HS-5 (cell line): ENCODE measurements at places on chromosomes 2 and 18.

DNA sequence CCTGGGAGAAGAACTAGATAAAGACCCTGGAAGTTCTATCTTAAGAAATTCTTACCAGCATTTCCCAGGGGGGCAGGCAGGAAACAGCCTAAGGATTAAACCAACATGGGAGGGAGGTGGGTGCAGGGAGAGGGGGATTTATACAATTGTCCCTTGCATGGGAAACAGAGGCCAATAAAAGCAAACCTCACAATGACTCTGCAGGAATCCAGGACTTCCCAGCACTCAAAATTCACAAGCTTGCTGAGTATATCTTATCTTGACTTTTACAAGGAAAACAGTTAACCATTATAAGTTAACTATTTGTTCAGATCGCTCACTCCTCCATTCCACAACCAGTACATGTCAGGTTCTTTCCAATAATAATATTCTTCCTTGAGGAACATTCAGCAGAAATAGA lies 241.3 kb downstream of the MREG start:
- no peak for DNase-seq

DNA sequence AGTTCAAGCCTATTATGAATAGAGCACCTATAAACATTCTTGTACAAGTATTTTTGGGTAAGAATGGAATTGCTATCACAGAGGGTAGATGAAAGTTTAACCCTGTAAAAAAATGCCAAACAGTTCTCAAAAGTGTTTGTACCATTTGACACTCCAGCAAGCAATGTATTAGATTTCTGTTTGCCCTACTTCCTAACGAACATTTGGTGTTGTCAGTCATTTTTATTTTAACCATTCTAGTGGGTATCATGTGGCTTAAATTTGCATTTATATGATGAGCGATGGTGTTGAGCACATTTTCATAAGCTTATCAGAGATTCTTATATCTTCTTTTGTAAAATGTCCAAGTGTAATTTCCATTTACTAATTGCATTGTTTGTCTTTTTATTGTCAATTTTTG lies 608.2 kb upstream of the ACVR2A start:
- no peak for DNase-seq

DNA sequence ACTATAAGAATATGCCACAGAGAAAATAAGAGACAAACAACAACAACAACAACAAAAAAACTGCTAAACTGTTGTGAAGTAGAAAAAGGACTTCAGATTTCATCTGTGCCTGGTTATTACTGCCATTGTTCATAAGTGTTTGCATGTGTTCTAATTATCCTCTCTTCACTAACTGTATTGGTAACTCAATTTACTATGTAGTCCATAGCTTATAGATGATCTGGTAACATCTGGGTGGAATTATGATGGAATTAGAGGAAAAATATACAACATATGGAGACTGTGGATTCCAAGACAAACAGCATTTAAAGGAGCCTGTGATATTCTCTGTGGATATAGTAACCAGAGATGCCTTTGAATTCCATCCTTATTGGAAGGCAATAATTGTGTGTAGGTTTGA lies 1891.5 kb upstream of the PIK3C3 start:
- no peak for DNase-seq

DNA sequence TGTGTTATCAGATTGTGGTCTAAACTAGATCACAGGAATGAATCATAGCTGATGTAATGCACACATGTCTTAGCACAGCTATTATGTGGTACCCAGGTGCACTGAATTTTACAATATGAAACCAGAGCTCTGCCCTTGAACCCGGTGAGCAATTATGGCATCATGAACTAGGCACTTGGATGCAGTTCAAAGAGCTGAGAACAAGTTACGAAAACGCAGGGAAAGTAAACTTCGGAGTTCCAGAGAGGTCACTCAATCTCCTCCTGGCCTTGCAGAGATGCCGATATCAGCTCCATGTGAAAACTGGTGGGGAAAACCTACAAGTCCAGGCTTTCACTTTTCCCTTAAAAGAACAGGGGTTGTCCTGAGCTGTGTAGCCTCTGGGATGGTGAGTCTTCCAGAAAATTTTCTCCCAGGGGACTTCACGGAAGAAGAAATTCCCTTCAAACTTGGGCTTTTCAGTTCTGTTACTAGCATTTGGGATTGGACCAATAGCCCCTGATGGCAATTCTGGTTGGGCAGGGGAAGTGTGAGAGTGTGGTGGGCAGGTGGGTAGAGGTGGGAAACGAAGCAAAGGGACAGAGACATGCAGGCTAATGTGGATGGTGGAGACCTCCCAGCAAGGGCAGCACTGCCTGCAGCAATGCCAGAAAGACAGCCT lies 71.1 kb upstream of the SH3BP4 start:
- peak; percentile 99 for DNase-seq

- no peak for DNase-seq
Measured at GRCh38 chr2:45891719-45892424, 240.4 kb downstream of the PRKCE start.

GRCh38 chr2:10786240-10786982 lies 26.2 kb downstream of the PDIA6 start:
- DNase-seq = no peak

- no peak for DNase-seq
Measured at GRCh38 chr2:191927991-191928390, 81.1 kb upstream of the CAVIN2 start.

DNA sequence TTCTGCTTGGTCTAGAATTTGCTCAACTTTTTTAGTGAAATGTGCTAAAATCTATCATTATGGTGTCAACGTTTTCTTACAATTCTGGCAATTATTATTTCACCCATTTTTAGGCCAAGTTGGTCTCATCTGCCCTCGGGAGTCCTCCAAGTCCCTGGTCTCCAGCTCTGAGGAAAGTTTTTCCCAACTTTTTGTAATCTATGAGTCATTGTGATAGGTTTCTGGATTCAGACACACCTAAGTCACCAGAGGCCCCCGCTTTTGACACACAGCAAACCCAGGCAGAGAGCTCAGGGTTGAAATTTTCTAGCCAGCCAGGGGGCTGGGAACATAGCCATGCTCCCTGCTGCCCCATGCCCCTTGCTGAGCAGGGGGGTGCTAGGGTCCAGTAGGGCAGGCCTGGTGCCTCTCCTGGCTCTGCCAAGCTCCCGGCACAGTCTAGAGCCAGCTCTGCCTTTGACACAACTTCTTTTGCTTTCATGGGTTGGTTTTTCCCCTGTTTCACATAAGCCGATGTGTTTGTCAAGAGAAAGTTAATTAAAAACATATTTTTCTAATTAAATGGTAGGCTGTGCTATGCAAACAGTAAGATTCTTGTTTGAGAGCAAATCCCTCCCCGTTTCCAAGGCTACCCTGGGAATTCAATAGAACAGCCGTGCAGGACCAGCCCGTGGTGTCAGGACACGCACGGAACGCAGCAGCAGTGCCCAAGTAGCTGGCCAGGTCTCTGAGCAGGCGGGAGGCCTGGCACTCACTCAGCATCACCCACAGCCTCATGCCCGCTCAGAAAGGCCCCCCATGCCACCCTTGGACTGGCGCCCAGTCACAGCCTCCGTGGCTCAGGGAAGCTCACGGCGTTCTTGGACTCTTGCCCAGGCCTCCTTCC lies 25.5 kb upstream of the SNED1 start:
- DNase-seq = no peak

GRCh38 chr2:69798909-69799526 lies 30.4 kb upstream of the GMCL1 start:
- no peak for DNase-seq

DNA sequence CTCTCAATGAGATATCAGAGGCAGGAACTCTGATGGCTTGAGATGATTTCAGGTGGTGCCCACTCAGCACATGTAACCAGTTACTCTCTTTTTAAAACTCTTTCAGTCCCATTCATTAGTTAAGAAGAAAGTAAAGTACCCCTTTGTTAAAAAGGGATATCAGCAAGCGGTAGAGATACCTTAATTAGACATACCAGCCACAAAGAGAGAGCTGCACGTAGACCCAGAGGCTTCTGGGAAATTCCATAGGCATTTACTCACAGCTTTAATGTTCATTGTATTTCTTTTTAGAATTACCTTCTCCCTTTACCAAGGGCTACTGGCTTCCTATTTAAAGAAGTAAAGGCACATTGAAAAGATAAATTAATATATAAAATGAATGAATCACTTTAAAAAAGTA lies 63.3 kb downstream of the LYPD6B start:
- DNase-seq = no peak
